ENCODE measurements at places on chromosomes 2 and 18.

GRCh38 chr2:78718473-78718872 lies 307.0 kb upstream of the REG3G start:
- no peak for DNase-seq

DNA sequence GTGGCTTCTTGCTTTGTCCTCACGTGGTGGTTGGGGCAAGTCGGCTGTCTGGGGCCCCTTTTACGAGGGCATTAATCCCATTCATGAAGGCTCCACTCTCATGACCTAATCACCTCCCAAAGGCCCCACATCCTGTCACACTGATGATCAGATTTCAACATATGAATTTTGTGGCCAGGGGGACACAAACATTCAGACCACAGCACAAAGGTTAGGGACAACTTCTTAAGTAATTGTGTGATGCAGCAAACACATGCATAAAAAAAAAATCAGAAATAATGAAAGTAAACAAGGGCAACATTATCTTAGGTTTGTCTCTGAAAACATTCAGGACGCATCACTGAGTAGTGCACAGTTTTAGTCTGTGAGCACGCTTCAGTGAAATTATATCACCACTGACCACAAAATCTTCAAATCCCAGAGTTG lies 54.2 kb upstream of the FRZB start:
- no peak for DNase-seq

DNA sequence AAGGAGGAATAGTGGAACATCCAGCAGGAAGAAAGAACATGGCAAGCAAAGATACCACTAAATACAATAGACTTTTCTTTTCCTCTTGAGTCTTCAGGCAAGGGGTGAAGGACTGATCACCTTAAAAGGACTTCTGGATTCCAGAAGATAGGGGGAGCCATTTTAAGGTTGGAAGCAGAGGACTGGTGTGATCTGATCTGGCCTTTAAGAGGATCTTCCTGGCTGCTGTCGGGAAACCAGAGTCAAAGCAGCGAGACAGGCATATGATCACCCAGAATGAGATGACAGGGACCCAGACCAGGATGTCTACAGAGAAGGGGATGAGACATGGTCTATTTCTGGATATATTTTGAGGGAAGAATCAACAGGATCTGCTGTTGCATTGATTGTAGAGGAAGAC lies 558.0 kb downstream of the STK39 start:
- DNase-seq: no peak

DNA sequence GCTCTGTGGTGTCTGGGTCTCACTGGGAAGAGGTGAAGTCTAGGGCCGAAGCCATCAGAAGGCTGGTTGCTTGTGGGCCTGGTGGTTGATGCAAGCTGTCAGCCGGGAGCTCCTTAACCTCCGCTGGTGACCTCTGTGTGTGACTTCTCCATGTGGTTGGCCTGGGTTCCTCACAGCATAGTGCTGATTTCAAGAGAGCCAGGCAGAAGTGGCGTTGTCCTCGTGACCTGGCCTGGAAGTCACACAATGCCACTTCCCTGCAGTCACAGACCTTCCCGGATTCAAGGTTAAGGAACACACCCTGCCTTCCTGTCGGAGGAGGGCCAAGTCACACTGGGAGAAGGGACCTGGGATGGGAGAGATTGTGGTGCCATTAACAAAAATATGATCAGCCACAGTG lies 303.7 kb upstream of the HS6ST1 start:
- DNase-seq: no peak

DNA sequence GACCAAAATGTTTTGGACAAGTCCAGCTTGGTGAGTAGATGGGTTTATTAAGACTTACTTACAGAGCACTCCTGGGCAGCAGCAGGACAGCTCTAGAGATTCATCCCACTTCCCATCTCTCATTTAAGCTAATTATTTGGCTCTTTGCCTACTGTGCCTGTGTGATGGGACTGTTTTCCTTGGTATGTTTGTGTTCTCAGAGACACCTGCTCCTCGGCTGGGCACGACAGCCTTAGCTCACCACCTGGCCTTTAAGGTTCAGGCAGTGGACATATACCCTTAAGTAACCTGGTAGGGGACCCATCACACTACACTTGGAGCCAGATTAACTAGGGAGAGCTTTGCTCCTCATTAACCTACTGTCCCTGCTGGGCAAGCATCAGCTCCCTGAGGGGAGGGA lies 41.7 kb upstream of the EFEMP1 start:
- DNase-seq: no peak

DNA sequence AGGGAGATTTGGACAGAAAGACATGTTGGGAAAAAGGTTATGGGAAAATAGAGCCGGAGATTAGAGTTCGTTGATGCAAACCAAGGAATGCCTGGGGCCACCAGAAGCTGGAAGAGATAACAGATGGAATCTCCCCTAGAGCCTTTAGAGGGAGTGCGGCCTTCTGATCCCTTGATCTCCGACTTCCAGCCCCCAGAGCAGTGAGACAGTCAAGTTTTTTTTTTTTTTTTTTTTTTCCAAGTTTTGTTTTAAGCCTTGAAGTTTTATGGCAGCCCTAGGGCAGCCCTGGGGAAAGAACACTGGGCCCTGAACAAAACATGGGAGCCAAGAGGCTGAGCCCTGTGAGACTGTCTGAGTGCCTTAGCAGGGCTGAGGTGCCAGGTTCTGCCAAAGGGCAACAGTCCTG lies 6.5 kb downstream of the DGKD start:
- no peak for DNase-seq

GRCh38 chr18:317618-318017 lies 49.8 kb upstream of the THOC1 start:
- DNase-seq: no peak

- DNase-seq: no peak
Observed at GRCh38 chr2:62733546-62733945, 28.0 kb downstream of the EHBP1 start.

DNA sequence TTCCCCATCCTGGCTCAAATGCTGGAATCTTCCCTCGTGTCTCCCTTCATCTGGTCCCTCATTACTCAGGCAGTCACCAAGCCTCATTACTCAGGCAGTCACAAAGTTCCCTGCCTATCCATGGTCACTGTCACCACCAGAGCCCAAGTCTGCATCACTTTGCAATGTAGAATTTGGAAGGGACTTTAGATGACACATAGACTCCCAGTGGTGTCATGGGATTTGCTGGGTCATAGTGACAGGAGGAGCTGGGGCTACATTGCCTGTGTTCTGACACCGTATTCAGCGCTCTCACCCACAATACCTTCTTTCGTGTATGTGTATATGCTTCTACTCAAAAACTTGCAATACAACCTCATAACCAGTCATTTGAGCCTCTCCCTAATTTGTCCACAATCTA lies 2.1 kb upstream of the EMILIN1 start:
- no peak for DNase-seq

- DNase-seq: no peak
Observed at GRCh38 chr2:1830936-1831619, 86.8 kb upstream of the PXDN start.

DNA sequence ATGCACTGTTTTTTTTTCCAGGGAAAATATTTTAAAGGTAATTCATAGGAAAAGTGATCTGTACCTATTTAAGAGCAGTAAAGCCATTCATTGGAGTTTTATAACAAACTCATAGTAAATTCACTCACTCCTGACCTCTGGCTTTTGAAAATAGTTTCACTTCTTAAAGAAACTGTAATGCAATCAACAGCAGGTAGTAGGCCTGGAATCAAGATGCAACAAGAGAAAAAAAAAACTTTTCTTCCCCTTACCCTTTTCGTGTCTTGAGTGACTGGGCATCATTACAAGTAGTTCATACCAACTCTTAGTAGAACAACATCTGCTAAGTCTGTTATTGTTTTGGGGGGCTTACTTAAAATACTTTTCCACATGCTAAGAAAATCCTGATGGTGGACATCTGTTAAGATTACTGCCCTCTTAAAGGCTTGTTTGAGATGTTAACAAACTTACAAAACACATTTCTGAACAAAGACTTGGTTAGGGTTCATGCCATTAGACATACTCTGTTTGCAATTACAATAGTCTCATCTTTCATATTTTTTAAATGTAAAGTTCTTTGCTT lies 164.1 kb upstream of the FOSL2 start:
- DNase-seq: no peak

Measured in effector CD4-positive, alpha-beta T cell (primary cell).